ENCODE measurements at places on chromosomes 13 and 19.
A peak's percentile ranks its signal among the peaks of the same experiment; 100 is the strongest.

GRCh38 chr19:38735257-38735686 lies 9.0 kb downstream of the CAPN12 start:
- DNase-seq = peak; percentile 42

GRCh38 chr19:2816641-2817040 lies 3.0 kb upstream of the ZNF554 start:
- DNase-seq = no peak

GRCh38 chr13:62643799-62644524 lies 1228.3 kb upstream of the PCDH20 start:
- no peak for DNase-seq

DNA sequence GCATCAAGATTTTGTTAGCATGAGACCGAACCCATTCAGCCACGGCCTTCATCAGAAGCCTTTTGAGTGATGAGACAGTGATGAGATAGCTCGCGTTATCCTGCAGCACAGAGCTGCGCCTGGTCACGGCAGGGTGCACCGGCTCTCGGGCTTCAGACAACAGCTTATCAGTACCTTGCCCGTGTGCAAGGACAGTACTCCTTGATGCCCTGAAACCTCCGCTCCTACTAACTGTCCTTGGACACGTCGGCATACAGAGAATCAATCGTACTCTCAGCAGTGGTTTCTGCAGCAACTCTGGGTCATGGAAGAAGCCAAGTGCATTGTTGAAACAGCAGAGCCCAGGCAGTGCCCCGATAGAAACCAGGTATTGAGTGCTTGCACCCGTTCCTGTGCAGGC lies 40.7 kb downstream of the IRS2 start:
- DNase-seq = no peak

DNA sequence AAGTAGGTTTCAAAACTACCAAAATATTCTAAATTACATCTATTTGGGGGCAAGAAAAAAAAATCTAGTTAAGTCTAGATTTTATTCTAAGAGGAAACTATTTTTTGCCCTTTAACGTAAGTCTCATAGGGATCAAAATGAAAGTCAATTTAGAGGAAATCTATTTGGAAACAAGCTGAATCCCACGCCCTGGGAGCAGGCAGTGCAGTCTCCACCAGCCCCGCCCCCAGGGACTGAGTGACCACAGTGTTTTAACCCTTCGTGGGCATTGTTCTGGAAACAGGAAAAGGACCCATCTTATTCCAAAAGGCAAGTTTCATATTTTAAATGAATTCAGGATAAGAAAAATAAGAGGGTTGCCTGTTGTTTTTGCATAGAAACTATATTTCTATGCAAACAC lies 209.7 kb downstream of the SPRY2 start:
- DNase-seq = no peak

DNA sequence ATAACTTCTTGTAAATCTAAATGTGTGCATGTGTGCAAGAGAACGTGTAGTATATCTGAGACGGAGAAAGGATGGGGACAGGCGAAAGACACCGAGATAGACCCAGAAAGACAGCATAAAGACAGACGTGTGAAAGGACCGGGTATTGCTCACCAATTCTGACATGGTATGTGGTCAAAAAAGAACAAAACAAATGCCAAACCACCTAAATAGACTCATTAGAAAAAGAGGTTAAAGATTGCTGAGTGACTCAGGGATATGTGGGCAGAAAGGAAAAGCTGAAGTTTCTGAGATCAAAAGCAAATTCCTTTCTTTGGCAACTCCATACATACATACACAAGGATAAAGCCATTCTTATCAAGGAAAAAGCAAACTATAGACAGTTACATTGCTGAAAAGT lies 179.7 kb upstream of the TSC22D1 start:
- no peak for DNase-seq

DNA sequence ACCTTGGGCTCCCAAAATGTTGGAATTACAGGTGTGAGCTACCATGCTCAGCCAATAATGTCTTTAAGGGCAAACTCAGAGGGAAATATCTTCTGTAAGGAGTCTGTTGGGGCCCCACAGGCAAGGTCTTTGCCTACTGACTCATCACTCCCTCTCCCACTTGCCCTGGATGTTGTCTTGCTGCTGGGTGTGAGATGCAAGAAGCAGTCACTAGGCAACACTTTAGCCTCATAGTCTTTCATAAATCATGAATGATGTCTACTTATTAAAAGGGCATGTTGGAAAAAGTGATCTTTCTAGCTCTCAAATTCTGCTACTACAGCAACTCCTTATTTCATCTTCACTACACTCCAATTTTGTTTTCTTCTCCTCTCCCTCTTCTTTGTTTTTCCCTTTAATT lies 34.6 kb upstream of the SLC10A2 start:
- DNase-seq = peak; percentile 77

DNA sequence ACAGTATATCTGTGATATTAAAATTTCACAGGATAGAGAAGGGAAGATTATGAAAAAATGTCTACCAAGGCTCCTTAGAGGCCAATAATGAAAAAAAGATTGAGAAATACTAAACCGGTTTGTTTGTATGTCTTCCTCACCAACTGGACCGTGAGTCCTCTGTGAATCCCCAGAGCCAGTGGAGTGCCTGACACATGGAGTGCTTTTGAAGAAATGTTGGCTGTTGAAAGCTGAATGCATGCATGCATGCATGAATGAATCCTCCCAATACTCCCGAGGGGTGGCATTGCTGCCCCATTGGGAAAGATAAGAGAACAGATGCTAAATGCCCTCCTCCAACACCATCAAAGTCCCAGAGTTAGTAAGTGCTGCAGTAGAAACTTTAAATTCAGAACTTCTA lies 152.7 kb upstream of the SERP2 start:
- DNase-seq = no peak

DNA sequence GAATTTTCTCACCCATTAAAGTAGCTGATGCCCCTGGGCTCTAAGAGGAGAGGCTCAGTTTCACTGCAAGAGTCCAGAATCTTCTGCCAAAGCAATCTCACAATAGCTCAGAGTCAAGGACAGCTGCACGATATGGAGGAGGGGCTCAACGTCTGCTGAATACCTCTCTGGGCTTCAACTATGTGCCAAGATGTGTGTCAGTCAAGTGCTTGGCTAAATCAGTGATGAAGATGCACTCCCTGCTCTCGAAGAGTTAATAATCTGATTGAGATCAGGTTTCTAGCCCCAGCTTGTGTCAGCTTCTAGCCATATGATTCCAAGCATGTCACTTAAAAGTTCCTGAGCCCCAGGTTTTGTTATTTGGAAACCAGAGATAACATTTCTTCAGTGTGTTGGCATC lies 46.8 kb downstream of the KLF12 start:
- no peak for DNase-seq

DNA sequence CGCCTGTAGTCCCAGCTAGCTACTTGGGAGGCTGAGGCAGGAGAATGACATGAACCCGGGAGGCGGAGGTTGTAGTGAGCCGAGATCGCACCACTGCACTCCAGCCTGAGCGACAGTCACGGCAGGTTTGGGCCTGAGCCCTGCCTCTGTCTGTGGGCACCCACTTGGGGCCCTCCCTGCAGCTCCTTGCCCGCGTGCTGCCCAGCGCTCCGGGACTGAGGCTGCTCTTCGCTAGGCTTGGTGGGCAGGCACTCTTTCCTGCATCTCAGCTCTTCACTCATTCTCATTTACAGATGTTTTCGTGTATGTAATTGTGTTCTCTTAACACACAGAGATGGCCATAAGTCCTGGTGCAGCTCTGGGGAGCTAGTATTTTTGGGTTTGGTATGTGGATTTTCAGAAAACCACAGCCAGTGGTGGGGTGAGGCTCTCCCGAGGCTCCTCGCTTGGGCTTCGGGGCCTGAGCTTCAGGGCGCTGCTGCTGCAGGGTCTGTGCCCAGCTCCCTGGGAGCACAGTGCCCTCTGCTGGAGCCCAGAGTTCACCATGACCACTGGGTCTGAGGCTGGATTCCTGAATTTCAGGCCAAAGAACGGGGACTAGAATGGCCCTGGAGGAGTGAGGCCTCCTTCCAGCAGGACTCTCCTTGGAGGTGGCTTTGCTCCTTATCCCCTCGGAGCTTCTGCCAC lies 15.2 kb downstream of the UPF1 start:
- peak; percentile 64 for DNase-seq

DNA sequence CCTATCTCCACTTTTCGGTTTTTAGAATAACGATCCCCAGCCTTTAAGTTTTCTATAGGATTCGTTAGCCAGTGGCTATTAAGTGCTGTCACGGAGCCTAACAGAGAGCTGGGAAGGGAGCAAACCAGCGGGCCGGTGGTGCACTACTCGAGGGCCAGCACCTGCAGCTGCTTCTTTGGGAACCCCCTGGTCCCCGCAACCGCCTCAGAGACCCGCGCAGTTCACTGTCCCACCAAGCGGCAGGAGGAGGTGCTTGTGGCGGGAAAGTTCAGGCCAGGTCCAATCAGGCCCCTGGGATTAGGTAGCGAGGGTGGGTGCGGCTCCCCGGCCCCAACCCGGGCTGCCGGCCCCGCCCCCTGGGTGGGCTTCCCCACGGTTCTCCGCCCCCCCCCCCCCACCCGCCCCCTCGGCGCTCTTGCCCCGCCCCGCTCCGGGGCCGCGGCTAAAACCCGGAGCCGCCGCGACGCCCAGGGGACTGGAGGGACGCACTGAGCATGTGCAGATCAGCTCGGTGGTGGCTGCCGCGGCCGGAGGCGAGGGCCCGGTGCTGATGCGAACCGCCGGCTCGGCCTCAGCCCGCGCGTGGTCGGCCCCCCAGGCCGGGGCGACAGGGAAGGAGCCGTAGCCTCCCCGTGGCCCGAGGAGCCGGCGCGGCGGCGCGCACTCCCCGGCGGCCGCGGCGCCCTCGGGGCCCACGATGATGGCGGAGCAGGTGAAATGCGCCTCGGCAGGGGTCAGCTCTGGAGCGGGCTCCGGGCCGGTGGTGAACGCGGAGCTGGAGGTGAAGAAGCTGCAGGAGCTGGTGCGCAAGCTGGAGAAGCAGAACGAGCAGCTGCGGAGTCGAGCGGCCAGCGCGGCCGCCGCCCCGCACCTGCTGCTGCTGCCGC lies at the start of gene SLAIN1:
TSS of gene SLAIN1 (plus strand) at position 471 of the 887 bp plus-strand sequence. CDS start at position 698, 227 bp downstream.
- peak; percentile 93 for DNase-seq

DNA sequence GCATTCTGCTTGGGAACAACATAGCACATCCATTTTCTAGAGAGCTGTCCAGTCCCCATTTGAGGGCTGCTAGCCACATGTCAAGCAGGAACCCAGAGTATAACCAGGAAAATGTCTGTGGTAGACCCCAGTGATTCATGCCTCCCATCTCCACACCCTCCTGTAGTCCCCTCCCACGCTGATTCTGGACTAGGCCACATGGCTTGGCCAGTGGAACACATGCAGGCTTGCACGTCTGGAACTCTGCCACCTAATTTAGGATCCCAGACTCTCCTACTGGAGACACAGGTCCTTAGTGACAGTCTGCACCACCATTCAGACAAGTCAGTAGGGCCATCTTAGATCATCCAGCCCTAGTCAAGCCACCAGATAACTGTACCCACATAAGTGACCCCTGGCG lies 149.8 kb downstream of the ZIC5 start:
- DNase-seq = no peak

GRCh38 chr13:46521486-46521885 lies 31.5 kb upstream of the LRCH1 start:
- DNase-seq = no peak

DNA sequence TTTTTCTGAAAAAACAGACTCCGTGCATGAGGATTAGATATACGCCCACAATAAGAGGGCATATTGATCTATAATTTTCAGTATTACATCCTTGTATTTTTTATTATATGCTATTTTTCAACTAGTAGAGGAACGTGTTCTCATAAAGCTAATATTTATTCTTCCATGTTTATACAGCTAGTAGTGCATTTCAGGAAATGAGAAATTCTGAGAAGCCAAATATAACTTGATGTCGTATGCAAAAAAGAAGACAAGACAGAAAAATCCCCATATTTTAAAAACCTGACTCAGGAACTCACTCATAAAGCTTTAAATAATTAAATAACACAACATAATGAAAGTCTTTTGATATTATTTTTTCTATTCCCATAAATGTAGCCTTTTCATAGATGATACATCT lies 308.6 kb downstream of the ENOX1 start:
- no peak for DNase-seq
